ENCODE measurements at places on chromosomes 16 and 17.

- no peak for DNase-seq
Observed at GRCh38 chr17:9790316-9790715, 1.1 kb downstream of the DHRS7C start.

DNA sequence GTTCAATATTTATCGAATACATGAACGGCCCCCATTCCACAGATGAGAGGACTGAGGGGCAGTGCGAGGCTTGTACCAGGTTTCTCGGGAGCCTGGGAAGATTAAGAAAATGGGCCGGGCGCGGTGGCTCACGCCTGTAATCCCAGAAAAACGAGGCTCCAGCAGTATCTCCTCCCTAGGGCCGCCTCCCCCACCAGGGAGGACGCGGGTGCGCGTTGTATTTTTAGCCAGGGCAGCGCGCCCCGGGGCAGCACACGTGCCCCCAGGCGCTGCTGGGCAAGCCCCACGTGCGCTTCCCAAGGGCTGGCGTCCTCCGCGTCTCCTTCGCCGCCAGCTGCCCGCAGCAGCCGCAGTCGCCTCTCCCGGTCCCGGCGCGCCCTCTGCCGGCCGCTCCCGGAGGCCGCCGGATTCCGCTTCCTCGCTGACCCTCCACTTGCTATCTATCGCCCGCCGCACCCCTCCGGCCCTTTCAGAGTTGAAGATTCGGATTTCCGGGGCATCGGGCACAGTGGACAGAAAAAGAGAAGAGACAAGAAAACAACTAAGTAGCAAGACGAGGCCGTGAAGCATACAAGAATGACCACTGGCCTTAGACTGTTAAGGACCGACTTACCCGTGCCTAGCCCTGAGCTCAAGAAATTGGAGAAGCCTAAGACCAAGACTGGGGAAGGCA lies 1.9 kb upstream of the YBX2 start:
- DNase-seq, result no peak

DNA sequence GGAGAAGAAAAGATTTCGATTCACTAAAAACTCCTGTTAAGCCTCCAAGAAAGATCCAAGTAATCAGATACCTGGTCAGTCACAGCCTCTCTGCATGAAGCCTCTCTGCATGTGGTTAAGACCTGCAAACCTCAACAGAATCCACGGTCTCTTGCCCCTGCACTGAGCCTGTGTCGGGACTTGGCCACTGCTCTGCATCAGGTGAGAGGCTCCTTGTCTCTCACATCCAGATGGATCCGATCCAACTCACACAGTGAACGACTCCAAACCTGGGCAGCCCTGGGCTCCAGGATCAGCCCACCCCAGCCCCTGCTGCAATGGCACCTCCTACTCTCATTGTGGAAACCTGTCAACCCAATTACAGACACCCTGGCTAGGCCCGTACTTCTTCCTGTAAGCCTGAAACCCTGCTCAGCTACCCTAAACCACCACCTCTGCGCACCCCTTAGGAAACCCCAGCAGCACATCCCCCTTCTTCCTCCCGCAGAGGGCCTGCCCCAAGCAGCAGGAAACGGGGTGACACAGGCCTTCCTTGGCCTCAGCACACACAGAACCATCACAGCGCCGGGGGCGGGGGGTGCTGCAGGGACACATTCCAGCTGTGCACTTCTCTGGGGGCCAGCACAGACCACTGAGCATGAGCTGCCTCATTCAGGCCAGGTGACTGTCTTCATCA lies 129.5 kb downstream of the ANKRD11 start:
- DNase-seq, result peak; percentile 72

- DNase-seq, result no peak
Observed at GRCh38 chr16:86857807-86858206, 279.5 kb downstream of the FOXL1 start.

DNA sequence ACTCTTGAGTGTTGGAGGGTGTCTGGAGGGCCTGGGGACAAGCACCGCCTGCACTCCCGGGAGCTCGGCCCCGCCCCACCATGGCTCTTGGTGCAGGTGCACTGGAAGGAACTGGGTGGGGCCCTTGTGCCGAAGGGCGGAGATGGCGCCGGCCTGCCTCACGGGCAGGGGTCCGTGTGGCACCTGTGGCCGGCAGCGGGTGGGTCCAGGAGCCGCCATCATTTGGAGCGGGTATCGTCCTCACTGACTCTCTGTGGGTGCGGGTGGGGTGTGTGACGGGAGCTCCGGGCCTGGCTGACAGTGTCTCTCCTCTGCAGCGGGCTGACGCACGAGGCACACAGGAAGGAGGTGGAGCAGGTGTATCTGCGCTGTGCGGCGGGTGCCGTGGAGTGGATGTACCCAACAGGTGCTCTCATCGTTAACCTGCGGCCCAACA lies 5.2 kb downstream of the METRNL start:
- DNase-seq, result no peak

GRCh38 chr17:72810991-72811508 lies 281.4 kb downstream of the SLC39A11 start:
- DNase-seq, result no peak

DNA sequence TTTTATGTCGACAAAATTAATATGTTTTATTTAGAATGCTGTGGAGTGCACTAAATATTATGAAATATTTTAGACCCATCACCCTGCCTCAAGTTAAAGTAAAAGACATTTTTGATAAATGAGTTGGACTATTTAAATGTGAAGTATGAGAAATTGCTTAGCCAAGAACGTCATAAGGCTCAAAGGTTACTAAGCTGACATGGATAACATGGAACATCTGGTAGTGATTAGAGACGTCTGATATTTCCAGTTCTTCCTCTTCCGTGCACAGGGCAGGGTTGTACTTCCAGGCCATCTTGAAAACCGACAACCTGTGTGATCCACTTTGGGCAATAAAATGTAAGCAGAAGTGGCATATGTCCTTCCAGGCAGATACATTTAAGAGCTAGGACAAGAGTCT lies 7.2 kb upstream of the CCL8 start:
- no peak for DNase-seq

- no peak for DNase-seq
Observed at GRCh38 chr16:9340526-9341256, 249.2 kb downstream of the HAPSTR1 start.

GRCh38 chr16:12017558-12017957 lies 41.0 kb downstream of the SNX29 start:
- no peak for DNase-seq

GRCh38 chr17:28413804-28414203 lies 7.8 kb upstream of the SLC46A1 start:
- DNase-seq, result no peak

- DNase-seq, result no peak
Observed at GRCh38 chr17:44607836-44608690, 48.2 kb upstream of the MEIOC start.

DNA sequence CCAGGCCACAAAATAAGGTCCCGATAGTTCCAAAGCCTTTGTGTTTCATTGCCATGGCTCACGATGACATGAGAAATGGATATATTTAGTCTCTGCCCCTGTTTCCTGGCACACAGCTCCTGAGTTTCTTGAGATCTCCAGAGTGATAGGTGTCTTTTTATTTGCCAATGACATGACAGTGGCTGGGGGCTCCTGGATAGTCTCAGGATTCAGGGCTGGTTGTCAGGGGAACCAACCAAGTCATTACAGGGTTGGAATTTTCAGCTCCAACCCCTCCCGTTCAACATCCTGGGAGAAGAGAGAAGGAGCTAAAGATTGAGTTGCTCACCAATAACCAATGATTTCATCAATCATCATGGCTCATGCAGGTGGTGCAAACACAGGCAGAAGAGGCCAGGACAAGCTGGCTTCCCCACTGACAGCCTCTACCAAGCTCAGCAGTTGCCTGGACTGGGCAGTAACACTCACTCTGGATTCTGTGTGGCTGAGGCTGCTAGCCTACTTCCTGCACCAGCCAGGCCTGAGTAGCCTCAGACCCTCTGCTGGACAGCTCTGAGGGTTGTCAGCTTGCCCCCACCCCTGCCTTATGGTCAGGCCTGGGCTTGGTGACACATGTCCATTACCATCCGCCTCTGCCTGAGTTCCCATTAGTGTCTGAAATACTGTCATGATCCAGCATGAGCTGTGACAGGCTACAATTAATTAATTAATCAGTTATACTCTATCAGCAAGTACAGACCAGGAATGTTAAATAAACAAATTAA lies 534.4 kb upstream of the CDH5 start:
- DNase-seq, result no peak

DNA sequence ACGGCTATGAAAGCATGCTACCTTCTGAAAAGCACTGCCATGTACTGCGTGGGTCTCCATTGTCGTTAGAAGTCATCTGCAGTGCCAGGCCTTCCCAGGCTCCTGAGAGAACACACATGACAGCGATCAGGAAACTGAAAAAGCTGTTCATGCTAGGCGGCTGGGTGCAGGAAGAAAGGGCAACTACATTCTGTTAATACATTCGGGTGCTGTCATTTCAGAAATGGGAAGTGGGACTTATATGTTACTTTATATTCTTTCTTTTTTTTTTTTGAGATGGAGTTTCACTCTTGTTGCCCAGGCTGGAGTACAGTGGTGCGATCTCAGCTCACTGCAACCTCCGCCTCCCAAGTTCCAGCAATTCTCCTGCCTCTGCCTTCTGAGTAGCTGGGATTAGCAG lies 19.9 kb downstream of the CFAP20 start:
- no peak for DNase-seq

- no peak for DNase-seq
Observed at GRCh38 chr17:28532050-28532960, 20.1 kb downstream of the UNC119 start.

GRCh38 chr16:55083052-55083451 lies 152.4 kb downstream of the IRX5 start:
- DNase-seq, result no peak

GRCh38 chr17:43832976-43833829 lies at the start of gene MPP3:
Gene MPP3, minus strand, starts transcription at chr17:43833146. Its CDS starts 1,240 bp downstream, at chr17:43831906.
- DNase-seq, result no peak

GRCh38 chr17:82175951-82176350 lies 36.7 kb downstream of the CCDC57 start:
- no peak for DNase-seq

DNA sequence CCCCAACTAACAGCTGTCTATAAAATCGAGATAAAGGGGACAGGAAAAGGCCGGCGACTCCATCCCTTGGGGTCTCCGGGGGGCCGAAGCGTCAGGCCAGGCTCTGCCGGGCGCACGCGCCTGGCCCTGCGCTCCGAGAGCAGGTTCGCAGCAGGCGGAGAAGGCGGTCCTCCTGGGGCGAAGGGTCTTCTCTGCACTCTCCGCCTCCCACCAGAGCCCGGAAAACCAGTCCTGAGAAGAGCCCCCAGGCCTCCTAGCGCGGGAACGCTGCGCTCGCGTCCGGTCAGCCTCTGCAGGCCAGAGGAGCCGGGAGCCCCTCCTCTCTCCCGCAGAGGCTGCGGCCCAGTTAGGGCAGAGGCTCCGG lies 5.1 kb downstream of the FOXF1 start:
- DNase-seq, result no peak

- no peak for DNase-seq
Observed at GRCh38 chr17:44267165-44267455, 825 bp downstream of the SLC4A1 start.

GRCh38 chr16:87056551-87056950 lies 260.6 kb downstream of the C16orf95 start:
- no peak for DNase-seq

- DNase-seq, result no peak
Observed at GRCh38 chr17:78329263-78330059, 30.4 kb downstream of the SOCS3 start.

- no peak for DNase-seq
Observed at GRCh38 chr17:79570653-79571052, 40.2 kb downstream of the RBFOX3 start.

DNA sequence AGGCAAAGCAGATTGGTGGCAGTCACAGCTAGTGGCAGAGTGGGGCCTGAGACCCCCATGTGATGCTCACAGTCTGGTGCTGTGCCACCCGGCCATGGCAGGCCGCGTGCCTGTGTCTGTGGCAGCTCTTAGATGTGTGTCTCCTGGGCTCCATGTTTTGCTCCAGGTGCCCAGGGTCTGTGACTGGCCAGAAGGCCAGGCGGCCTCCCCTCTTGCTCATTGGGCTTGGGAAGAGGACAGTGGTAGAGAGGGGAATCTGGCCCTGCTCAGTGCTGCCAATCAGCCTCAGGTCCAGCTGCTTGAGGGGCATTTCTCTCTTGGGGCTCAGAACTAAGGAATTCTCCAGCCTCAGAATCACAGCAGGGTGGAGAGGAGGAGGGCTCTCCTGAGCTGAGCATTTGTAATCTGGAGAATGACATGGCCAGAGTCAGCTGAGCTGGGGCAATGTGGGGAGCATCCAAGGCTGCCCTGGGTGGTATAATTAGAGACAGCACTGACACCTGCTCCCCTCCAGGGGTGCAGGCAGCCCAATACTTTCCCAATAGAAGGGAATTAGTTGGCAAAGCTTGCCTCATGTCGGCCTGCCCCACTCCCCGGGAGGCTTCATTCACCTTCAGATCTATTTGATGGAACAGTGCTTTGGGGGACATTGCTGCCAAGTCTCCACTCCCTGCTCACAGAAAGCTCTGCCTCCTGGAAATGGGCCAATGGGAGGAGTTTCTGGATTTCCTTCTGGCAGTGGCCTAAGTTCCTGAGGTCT lies 2.7 kb upstream of the LASP1NB start:
- DNase-seq, result no peak

GRCh38 chr16:707062-707538 lies 1.5 kb upstream of the FBXL16 start:
- DNase-seq, result no peak

- no peak for DNase-seq
Observed at GRCh38 chr17:65633988-65634387, 72.5 kb upstream of the AXIN2 start.

DNA sequence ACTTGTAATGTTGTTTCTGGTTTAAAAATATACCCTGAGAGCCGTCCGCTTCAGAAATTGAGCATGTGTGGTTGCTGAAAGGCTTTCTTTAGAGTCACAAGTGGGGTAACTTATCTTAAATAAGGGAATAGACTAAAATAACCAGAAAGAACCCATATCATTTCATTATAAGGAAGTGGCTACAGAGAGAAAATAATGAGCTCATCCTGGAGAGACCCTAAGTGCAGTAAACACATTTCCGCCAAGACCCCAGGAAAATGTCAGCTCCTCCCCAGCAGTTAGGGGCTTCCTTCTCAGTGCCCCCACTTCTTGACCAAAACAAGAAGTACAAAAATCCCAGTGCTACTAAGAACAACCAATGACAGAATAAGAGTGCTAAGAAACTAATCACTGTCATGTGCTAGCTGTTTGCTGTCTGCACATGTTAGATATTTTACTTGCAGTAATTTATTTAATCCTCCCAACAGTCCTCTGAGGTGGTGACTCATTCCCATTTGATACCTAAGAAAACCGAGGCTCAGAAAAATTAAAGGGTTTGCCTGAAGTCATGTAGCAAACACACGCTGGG lies 83.5 kb downstream of the CDYL2 start:
- DNase-seq, result no peak

- DNase-seq, result no peak
Observed at GRCh38 chr16:84839956-84840355, 20.2 kb downstream of the CRISPLD2 start.
